ENCODE measurements at places on chromosomes 13 and 19.

- DNase-seq = no peak
These were observed 9.4 kb upstream of the FBXW9 start for GRCh38 chr19:12705654-12706331.

DNA sequence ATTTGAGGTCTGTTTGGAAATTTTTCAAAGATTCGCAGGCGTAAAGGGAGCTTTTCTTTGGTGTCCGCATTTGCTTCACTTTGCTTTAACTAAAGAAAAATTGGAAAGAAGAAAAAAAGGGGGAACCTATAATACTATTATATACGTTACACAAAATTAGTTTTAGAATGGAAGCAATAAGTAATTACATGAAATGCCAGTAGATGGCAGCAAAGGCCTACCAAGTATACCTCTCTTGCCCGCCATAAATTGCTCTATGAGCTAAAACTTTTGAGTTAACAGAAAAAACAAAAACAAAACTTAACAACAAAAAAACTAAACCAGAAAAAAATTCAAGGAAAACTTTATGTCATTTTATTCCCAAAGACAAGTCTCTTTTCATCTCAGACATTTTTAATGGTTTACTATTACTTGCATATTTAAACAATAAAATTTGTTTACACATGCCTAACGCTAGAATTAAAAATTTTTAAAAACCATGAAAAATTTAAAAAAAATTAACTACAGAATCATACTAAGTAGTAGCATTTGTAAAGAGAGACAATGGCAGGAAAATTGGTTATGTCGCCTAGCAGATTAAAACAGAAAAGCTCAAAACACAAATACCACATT, 271.4 kb downstream of the NALCN start:
- peak; percentile 13 for DNase-seq

DNA sequence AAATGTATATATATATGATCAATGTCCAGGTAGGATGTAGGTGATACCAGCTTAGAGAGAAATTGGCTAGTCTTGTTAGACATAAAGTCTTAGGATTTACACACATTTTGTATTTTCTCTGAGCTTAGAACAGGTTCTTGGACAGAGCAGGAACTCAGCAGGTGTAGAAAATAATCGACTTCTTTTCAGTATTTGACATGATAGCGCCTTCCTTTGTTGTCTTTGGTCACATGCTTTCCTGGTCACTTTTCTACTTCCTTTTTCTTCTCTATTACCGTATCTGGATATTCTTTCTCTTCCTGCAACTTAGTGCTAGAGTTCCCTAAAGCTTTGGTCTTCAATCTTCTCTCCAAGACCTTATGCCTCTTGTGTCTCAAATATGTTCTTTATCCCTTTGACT, 107.4 kb downstream of the LRCH1 start:
- DNase-seq = no peak

GRCh38 chr19:4268816-4269430, 10.1 kb upstream of the SHD start:
- no peak for DNase-seq

- DNase-seq = no peak
These were observed 217.8 kb downstream of the LHFPL6 start for GRCh38 chr13:39385154-39385553.

- DNase-seq = no peak
These were observed 1469.5 kb downstream of the SLITRK1 start for GRCh38 chr13:82412749-82413148.

- no peak for DNase-seq
These were observed 102.2 kb upstream of the IPO5 start for GRCh38 chr13:97851269-97851668.

DNA sequence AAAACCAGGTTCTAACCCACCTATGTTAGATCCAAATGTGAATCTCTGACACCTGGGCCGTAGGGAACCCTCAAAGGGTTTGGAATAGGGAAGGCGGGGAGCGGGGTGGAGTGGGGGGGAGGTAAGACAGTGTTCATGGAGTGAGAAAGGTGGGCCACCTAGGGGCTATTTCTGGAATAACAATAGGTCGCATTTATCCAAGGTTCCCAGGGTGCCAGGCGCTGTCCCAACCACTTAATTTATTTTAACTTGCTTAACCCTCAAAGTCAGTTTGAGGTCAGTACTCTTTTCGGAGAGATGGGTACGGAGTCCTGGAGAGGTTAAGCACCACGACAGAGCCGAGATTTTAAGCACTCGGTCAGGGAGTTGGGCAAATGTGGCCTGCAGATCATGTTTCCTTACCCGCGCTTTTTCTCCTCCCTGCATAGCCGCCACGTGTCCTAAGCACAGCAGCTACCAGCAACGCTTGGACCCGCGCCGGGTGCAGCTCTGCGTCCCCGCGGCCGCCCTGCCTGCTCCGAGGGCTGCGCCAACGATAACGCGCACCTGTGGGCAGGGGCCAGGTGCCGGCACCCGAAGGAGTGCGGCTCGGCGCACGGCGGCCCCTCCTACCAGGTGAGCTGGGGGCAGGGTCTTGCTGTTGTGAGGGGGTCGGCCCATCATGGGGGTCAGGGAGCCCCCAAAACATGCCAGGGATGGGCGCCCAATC, 25.0 kb upstream of the FXYD3 start:
- DNase-seq = peak; percentile 63

- peak; percentile 11 for DNase-seq
These were observed at the start of gene PCDH17 for GRCh38 chr13:57631596-57632275. TSS of gene PCDH17 (plus strand) at chr13:57631744. CDS start at chr13:57632547, 803 bp downstream.

DNA sequence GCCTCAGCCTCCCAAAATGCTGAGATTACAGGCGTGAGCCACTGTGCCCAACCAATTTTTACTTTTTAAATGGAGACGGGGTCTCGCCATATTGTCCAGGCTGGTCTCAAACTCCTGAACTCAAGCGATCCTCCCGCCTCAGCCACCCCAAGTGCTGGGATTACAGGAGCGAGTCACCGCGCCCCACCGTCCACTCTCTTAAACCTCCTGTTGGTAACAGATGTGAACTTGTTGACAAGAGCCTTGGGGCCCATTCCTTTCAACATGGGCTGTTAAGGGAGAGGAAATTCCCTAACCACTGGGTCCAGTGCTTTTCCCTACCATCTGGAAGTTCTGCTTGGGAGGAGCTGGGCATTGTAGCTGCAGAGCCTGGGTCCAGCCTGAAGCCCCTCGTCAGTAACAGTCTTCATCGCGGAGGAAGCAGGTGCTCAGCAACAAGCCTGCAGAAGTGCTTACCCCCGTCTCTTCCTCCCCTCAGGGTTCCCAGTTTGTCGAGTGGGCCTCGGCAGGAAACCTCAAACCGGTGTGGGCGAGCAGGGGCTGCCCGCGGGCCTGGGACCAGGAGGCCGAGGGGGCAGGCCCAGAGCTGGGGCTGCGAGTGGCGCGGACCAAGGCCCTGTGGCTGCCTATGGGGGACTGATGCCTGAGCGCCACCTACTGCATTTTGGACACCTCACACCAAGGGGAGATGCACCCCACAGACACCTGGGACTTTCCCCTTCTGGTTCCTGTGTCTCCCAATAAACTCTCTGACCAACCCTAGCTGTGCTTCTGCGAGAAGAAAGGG, 4.0 kb upstream of the FLT3LG start:
- peak; percentile 81 for DNase-seq

GRCh38 chr19:40055049-40055448, 982 bp downstream of the ZNF780B start:
- DNase-seq = no peak

GRCh38 chr19:54373781-54374631, 9.3 kb upstream of the LAIR1 start:
- no peak for DNase-seq

- no peak for DNase-seq
These were observed 152.2 kb upstream of the RFC3 start for GRCh38 chr13:33665626-33666175.

DNA sequence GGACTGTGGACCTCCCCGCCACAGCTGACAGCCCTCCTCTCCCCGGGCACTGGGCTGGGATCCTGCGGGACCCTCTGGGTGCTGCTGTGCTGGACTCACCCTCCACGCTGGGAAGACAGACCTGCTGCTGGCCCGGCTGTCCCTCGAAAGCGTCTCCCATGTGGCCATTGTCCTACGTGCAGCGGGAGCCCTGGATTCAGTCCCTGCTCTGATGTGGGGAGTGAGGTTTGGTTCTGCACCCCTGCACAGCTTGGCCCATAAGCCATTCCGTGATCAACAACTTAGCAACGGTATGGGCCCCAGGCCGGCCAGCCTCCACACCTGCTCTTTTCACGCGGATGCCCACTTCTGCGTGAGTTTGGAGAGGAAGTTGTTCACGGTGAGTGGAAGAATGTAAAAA, 195.2 kb downstream of the TEX29 start:
- no peak for DNase-seq

- DNase-seq = no peak
These were observed 115.2 kb downstream of the STK24 start for GRCh38 chr13:98461486-98462240.

DNA sequence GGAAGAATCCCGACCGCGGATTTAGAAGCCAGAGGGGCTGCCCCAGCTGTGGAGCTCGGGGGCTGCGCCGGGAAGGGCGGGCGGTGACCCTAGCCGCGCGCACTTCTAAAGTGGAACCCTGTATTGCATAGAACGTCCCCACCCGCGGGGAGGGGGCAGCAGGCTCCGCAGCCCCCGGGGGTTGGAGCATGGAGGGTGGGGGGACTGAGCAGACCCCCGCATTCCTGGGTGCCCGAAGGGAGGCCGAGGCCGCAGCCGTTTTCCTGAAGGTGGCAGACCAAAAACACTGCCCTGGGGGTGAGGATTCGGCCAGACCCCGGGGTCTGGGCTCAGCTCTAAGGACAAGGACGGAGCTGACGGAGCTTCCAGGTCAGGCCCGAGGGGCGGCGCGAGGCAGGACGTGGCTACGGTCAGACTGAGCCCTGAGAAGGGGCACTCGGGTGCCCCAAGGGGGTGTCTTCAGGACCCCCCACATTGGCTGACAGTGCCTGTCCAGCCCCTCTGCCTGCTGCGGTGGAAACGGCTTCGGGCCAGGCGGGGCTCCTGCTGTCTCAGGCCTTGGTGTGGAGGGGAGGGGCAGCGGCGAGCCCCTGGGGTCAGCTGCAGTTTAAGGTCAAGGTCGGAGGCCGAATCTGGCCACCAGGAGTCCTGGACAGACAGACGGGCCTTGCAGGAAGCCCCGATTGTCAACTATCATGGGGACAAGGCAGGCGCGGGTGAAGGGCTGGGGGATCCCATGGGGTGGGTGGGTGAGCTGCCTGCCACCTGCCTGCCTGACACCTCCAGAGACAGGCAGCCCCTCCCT, 12.6 kb downstream of the MKNK2 start:
- DNase-seq = peak; percentile 10

- DNase-seq = no peak
These were observed 82.9 kb downstream of the SLITRK5 start for GRCh38 chr13:87754097-87754496.

- no peak for DNase-seq
These were observed 17.1 kb downstream of the RCBTB2 start for GRCh38 chr13:48515732-48516131.

Data from activated CD4-positive, alpha-beta T cell treated with anti-CD3 and anti-CD28 coated beads for 48 hours (primary cell).